ENCODE measurements at places on chromosomes 13 and 19. TPM values are rescaled to one million over a fixed set of nuclear protein-coding genes. Genes with fewer than 3 reads are reported as not detected.

DNA sequence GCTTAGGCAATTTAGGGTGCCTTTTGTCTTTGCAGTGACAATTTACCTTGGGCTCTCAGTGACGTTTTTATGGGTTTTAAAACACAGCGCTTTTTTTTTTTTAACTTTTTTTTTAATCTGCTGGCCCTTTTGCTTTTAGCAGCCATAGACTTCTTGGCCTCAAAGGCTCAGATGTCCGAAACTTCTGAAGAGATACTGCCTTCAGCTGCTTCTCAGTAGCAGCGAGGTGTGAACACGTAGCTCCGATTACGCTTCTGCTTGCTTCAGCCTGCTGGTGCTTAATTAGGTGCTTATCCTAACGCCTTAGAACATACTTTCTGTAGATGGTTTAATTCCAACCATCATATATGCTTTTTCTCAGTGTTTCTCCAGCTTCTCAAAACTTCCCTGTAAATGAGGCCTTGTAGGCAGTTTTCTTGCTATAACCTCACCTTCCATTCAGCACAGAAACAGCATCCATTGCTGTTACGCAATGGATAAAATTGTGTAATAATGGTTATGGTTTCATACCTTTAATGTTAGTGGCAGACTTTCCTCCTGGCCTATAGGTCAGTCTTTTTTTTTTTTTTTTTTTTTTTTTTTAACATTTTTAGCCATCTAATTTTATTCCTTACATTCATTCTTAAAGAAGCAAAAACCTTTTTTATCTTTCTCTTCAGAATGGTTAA, 723.9 kb downstream of the GPC5 start:
- H3K4me1 ChIP-seq: no peaks in the 10 kb centered on the region
- H3K27me3 ChIP-seq: no peaks in the 10 kb centered on the region
- no peak overlapping the region for H3K4me3 ChIP-seq
- DNase-seq: no peak

- peaks cover 41% of the 10 kb centered on the region for H3K36me3 ChIP-seq
- H3K4me3 ChIP-seq: no peak overlapping the region
- DNase-seq: no peak
- H3K27ac ChIP-seq: no peak overlapping the region
These were observed 14.7 kb downstream of the PIN1 start for GRCh38 chr19:9849791-9850190.

- H3K27me3 ChIP-seq: no peaks in the 10 kb centered on the region
- H3K36me3 ChIP-seq: no peaks in the 10 kb centered on the region
- no peaks in the 10 kb centered on the region for H3K4me1 ChIP-seq
- no peak for DNase-seq
- H3K27ac ChIP-seq: no peak overlapping the region
These were observed 290.2 kb downstream of the IRS2 start for GRCh38 chr13:109496216-109496615.

- no peak overlapping the region for H3K27ac ChIP-seq
- H3K4me3 ChIP-seq: no peak overlapping the region
- DNase-seq: no peak
- H3K27me3 ChIP-seq: no peaks in the 10 kb centered on the region
- no peaks in the 10 kb centered on the region for H3K36me3 ChIP-seq
- no peaks in the 10 kb centered on the region for H3K4me1 ChIP-seq
These were observed 49.0 kb upstream of the FRY start for GRCh38 chr13:31982540-31982939.

DNA sequence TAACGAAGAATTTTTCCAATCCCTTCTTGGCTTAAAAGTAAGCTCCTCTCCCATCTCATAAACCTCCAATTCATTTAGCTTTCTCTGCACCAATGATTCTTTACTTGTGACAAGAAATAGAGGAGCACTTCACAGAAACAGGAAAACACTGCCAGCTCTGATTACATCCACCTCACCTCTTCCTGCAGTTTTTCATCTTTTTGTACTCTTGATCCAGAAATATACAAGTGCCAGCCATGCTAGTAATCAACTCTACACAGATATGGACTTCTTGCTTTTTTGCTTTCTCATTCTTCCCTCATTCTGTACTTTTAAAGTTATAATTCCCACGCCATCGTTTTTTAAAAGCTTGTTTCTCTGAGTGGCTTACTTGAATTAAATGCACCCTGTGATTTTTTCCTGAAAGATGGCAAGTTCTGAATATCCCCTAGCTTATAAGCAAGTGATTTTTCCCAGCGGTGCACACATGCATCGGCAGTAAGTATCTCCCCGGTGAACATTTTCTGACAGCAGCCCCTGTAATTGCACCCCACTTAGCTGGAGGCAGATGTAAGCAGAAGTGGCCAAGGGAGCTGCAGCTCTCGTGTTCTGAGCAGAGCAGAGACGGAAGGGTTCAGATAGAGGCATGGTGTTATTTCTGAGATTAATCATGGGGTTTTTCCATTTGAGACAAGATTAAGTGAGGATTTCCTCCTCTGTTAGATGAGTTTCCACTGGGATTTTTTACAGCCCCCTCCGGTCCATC, 340.7 kb downstream of the SLC7A1 start:
- H3K27me3 ChIP-seq: no peaks in the 10 kb centered on the region
- H3K4me3 ChIP-seq: no peak overlapping the region
- H3K36me3 ChIP-seq: no peaks in the 10 kb centered on the region
- H3K4me1 ChIP-seq: no peaks in the 10 kb centered on the region
- no peak for DNase-seq

DNA sequence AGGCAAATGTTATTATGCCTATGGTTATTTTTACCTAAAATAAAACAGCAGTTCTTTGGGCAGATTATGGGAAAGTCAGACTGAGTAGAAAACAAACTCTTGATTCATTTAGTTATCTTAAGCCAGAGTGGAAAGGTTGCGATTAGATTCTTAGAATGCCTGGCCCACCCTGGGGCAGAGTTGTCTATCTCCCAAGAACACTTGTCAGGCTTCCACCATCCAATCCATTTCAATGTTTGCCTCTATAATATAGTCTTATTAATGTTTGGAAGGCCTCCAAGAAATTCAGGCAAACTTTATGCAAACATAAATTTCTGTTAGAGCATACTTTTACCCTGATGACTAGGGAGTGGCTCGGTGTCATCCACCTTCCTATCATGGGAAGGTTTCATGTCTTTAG, 207.0 kb downstream of the SLITRK6 start:
- DNase-seq: no peak
- no peak overlapping the region for H3K4me3 ChIP-seq
- H3K27ac ChIP-seq: no peak overlapping the region
- no peaks in the 10 kb centered on the region for H3K36me3 ChIP-seq
- H3K4me1 ChIP-seq: no peaks in the 10 kb centered on the region

DNA sequence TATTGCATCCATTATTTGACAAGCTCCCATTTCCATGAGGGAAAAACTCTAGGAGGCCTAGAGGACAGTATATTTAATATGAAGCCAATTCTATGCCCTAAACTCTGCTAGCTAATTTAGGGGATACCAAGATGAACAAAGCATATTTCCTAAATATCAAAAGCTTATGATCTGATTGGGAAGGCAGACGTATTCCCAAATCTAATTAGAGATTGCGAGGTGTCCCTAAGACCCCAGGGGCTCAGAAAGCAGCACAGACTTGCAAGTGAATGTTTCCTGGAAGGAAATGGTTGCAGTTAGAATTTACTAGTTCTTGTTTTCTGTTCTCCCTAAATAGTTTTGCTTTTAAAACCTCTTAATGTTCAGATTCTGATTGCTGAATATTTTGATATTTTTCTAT, 30.7 kb downstream of the NDFIP2 start:
- H3K27ac ChIP-seq: no peak overlapping the region
- H3K27me3 ChIP-seq: no peaks in the 10 kb centered on the region
- no peaks in the 10 kb centered on the region for H3K36me3 ChIP-seq
- H3K4me1 ChIP-seq: peaks cover 5% of the 10 kb centered on the region
- no peak overlapping the region for H3K4me3 ChIP-seq
- no peak for DNase-seq

GRCh38 chr13:43326100-43326499, 302.7 kb downstream of the DNAJC15 start:
- no peaks in the 10 kb centered on the region for H3K27me3 ChIP-seq
- H3K27ac ChIP-seq: no peak overlapping the region
- DNase-seq: no peak
- H3K4me3 ChIP-seq: no peak overlapping the region
- H3K4me1 ChIP-seq: no peaks in the 10 kb centered on the region
- H3K36me3 ChIP-seq: no peaks in the 10 kb centered on the region

DNA sequence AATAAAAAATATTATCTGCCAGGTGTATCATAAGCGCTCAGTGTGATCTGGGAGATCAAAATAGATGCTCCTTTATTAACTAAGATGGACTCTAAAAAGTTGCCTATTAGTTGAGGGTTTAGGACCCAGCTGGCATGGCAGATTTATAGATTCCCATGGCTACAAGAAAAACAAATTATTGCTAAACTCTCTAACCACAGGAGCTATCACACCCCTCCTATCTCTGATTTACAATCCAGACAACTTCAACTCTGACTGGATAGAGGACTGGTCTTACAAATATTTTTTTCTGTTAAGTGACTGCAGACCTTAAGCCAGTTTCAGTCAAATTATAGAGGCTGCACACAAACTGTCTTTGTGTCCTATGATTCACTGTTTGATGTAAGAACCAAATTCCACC, 45.4 kb upstream of the MYCBP2 start:
- DNase-seq: no peak
- no peaks in the 10 kb centered on the region for H3K36me3 ChIP-seq
- no peak overlapping the region for H3K4me3 ChIP-seq
- H3K27me3 ChIP-seq: no peaks in the 10 kb centered on the region
- H3K4me1 ChIP-seq: no peaks in the 10 kb centered on the region

DNA sequence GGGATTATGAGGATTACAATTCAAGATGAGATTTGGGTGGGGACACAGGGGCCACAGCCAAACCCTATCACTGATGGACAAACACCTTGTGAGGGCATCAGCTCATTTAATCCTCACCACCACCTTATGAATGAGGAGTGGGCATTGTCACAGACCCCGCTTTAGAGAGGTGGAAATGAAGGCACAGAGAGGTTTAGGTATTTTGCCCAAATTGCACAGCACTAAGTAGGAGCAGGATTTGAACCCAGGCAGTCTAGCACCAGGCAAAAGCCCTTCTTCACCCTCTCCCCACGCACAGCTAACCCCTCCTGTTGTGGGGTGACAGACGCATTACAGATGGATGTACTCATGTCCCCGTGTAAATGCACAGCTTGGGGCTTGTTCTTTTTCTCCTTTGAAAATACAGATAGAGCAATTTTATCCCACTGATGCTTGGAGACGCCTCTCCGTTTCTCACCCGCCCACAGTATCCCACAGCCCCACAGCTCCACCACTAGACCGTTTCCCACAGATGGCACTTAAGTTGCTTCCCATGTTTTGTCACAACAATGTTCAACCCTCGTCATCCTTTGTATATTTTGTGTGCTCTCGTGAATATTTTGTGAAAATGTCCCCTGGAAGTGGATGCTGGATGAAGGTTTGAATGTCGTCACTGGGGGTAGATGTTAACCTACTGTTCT, 48.2 kb downstream of the ANKRD10 start:
- no peak overlapping the region for H3K27ac ChIP-seq
- no peaks in the 10 kb centered on the region for H3K36me3 ChIP-seq
- no peaks in the 10 kb centered on the region for H3K27me3 ChIP-seq
- DNase-seq: no peak
- H3K4me1 ChIP-seq: peaks cover 16% of the 10 kb centered on the region

- no peaks in the 10 kb centered on the region for H3K36me3 ChIP-seq
- H3K4me3 ChIP-seq: no peak overlapping the region
- H3K4me1 ChIP-seq: no peaks in the 10 kb centered on the region
- no peak overlapping the region for H3K27ac ChIP-seq
- no peak for DNase-seq
- H3K27me3 ChIP-seq: no peaks in the 10 kb centered on the region
These were observed 69.8 kb upstream of the RGCC start for GRCh38 chr13:41387576-41387975.

DNA sequence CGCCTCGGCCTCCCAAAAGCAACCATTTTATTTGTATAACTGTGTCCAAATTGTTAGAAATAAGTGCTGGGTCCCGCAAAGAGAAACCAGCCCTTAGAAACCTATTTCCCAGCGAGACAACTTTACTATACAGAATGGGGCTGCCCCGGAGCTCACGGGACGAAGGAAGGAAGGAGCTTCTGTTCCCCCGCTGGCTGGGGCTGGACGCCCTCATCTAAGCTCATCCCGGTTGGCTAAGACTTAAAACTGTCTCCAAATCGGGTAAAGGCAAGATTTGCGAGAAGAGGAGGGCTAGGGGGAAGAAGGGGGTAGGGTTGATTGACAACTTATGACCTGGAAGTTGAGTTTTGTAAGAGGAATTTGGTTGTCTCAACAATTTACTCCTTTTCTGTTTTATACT, 12.3 kb upstream of the BSG start:
- H3K27me3 ChIP-seq: no peaks in the 10 kb centered on the region
- peak overlapping the region; percentile 26 for H3K27ac ChIP-seq
- no peaks in the 10 kb centered on the region for H3K36me3 ChIP-seq
- H3K4me3 ChIP-seq: no peak overlapping the region
- DNase-seq: no peak
- no peaks in the 10 kb centered on the region for H3K4me1 ChIP-seq

- DNase-seq: no peak
- H3K4me1 ChIP-seq: peaks cover 5% of the 10 kb centered on the region
- no peak overlapping the region for H3K4me3 ChIP-seq
- peaks cover 60% of the 10 kb centered on the region for H3K27me3 ChIP-seq
- H3K27ac ChIP-seq: no peak overlapping the region
These were observed 2.4 kb upstream of the NCAN start for GRCh38 chr19:19209372-19209771.

DNA sequence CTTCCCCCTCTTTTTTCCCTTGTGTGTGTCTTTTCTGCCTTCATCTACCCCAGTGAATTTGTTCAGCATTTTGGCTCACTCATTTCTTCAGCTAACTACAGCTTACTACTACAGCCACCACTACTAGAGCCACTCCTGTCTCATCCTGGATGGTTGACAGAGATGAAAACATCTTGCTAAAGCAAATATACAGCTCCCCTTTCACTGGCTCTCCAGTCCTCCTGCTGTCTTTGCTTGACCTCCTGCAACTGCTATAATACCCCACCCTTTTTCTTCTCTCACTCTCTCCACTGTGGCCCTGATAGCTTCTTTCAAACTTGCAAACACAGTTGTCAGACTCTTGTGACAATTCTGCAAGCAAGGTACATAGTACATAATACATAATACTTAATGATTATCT, 523.6 kb downstream of the DCT start:
- DNase-seq: no peak
- no peaks in the 10 kb centered on the region for H3K27me3 ChIP-seq
- H3K36me3 ChIP-seq: no peaks in the 10 kb centered on the region

- H3K4me1 ChIP-seq: peaks cover 91% of the 10 kb centered on the region
- DNase-seq: peak; percentile 91
- H3K27ac ChIP-seq: peak within 1 kb of the TSS; percentile 73
These were observed at the start of gene TBXA2R for GRCh38 chr19:3606690-3607289. Gene TBXA2R (minus strand): TSS chr19:3606875. CDS start chr19:3600634, 6,241 bp downstream.

- no peak overlapping the region for H3K27ac ChIP-seq
- peaks cover 37% of the 10 kb centered on the region for H3K27me3 ChIP-seq
- no peak for DNase-seq
- no peak overlapping the region for H3K4me3 ChIP-seq
- H3K36me3 ChIP-seq: no peaks in the 10 kb centered on the region
These were observed 3.0 kb downstream of the ENOX1 start for GRCh38 chr13:43783820-43784219.

TRIM28 gene
- 232 TPM for total RNA-seq

NACC1 gene
- total RNA-seq: 22.0 TPM

DAND5 gene
- not detected for total RNA-seq

ZNF681 gene
- total RNA-seq: 3.7 TPM

OR7G1 gene
- not detected for total RNA-seq

TGFBR3L gene
- total RNA-seq: not detected

CDC42EP5 gene
- 16.1 TPM for total RNA-seq

KLK7 gene
- total RNA-seq: not detected

Measured in spleen (tissue), 13 donors.